Stimulated activated CD8-positive, alpha-beta memory T cell treated with anti-CD3 and anti-CD28 coated beads, Interleukin-4, amount 100 ng/mL, for 1 hour (primary cell): ENCODE measurements at places on chromosomes 4 and X.

DNA sequence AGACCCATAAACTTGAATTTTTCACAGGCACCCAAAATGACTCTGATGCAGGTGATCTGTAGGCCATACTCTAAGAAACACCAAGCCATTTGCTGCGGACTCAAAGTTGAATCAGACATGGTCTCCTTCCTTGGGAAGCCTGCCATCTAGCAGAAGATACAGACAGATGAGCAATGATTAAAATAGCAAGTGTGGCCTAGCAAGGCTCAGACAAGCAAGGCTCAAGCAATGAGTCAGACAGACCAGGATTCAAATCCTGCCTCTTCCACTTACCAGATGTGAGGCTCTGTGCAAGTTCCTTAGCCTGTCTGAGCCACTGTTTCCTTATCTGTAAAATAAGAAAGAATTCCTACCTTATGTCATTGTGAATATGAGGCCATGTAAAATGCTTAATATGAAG, 2.3 kb downstream of the CCDC149 start:
- no peak for DNase-seq

GRCh38 chr4:87589531-87589930, 18.8 kb upstream of the DSPP start:
- DNase-seq, result no peak

DNA sequence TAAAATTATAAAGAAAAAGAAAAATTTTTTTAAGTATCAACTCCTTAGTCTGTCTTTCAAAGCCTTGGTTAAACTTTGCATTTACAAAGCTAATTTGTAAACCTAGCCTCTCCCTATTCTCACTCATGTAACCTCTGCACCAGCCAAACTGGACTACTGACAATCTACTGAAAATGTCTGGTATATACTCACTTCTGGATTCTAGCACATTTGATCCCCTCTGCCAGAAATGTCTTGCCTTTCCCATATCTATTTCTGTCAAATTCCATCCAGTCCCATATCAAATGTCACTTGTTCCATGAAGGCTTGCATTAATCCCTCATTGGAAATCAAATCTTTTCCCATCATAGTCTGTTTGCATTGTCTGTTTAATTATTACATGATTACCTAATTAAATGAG, 105.8 kb upstream of the KLHL13 start:
- DNase-seq, result no peak

DNA sequence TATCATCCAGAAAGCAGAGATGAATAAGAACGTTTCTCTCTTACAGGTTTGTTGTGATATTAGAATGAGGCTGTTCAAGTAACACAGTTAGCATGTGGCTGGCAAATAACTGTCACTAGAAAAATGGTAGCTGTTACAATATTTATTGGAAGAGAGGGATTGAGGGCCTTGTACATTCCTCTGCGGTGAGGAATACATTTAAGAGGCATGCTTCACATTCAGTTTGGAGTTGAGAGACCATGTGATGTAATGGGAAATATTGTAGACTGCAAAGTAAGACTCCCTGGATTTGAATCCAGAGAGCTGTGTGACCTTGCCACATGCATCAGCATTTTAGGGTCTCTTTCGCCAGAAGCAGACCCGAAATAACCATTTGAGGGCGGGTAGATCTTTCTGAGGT, 104.8 kb upstream of the KIT start:
- DNase-seq, result no peak

DNA sequence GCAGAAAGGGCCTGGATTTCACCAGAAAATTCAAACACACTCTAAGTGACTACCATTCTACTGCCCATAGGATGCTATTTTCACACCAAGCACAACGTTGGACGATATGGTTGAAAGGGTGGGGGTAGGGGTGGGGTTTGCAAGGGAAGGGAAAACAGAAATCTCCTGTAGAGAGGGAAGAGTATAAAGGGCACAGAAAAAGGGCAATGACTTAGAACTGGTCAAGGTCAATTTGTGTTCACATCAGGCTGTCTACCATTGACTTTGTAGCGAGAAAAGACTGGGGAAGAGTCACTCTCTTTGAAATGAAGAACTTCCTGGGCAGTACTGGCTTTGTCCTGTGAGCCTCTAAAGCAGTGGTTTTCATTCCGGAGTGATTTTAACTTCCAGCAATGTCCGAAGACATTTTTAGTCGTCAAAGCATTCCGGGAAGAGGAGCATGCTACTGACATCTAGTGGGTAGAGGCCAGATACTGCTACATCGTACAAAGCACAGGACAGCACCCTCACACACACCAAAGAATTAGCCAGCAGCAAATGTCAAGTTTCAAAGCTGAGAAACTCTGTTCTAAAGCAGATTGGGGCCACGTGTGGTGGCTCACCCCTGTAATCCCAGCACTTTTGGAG, 48.4 kb upstream of the SLC7A3 start:
- no peak for DNase-seq

- no peak for DNase-seq
These were observed 107.3 kb downstream of the EFNB1 start for GRCh38 chrX:68936126-68936525.

DNA sequence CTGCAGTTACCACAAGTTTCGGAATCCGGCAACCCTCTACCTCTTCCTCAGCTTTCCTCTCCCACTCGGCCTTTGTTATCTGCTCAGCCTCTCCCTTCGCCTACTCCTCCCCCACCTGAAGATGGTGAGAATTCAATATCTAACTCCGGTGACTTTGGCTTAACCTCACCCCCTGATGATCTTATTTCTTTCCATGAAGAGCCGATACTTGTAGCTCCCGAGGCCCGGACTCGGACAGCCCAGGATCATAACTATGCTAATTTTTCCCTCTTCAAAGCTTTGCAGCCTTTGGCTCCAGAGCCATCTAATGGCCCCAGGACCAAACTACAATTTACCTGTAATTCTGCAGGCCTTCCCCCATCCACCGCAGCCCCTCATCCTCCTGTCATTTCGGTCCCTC, 32.0 kb upstream of the MGST2 start:
- no peak for DNase-seq

DNA sequence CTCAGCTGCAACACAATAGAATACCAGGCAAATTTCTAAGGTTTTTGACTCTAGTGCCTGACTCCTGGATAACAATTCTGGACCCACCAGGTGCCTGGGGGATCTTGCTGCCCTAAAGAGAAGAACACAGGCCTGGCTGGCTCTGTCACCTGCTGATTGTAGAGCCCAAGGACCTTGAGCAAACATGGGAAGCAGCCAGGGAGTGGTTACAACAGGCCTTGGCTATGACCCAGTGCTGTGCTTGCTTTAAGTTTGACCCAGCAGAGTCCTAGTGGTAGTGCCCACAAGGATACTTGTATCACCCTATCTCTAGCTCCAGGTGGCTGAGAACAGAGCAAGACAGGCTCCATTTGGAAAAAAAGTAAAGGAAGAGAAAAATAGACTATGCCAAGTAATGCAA, 176.8 kb upstream of the DCAF12L2 start:
- DNase-seq, result no peak

DNA sequence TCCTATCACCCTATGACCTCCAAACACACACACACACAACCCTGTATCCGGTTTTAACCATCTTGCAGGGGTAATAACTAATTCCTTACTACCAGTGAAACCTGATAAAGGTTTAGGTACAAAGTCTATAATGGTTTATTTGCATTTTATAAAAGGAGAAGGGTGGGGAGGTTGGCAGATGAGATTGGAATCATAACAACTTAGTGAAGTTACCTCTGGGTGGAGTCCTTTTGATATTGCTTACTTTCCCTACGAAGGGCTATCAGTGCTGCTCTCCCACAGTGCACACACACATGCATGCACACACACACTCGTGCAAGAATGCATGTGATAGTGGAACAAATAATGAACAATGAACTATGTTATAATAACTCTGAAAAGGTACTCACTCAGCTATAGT, 56.1 kb downstream of the CCSER1 start:
- no peak for DNase-seq

DNA sequence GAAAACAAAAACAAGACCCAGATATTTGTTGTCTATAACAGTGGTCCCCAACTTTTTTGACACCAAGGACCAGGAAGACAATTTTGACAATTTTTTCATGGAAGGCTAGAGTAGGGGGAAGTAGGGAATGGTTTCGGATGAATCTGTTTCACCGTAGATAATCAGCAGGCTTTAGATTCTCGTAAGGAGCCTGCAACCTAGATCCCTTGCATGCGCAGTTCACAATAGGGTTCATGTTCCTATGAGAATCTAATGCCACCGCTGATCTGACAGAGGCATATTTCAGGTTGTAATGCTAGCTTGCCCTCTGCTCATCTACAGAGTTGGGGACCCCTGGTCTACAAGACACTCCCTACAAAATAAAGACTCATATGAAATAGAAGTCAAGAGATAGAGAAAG, 229.8 kb downstream of the NDST4 start:
- no peak for DNase-seq

DNA sequence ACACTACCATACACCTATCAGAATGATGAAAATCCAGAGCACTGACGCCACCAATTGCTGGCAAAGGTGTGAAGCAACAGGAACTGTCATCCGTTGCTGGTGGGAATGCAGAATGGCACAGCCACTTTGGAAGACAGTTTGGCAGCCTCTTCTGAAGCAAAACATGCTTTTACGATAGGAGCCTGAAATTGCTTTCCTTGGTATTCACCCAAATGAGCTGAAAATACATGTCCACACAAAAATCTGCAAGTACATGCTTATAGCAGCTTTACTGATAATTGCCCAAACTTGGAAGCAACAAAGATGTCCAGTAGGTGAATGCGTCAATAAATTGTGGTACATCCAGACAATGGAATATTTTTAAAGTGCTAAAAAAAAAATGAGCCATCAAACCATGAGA, 322.8 kb upstream of the FAT1 start:
- DNase-seq, result no peak

DNA sequence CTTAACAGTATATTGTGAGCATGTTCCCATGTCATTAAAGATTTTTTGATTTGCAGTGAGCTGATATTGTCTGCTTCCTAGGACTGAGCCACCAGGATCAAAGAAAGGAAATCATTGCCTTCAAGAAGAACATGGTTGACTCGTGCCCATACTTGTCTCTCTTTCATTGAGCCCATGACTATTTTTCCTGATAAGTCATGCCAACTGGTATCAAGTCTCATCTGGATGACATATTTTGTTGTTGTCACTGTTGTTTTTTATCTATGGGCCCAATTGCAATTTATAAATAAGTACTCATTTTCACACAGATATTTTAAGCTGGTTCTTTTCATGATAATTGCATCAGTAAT, 10.2 kb upstream of the RHOH start:
- no peak for DNase-seq

DNA sequence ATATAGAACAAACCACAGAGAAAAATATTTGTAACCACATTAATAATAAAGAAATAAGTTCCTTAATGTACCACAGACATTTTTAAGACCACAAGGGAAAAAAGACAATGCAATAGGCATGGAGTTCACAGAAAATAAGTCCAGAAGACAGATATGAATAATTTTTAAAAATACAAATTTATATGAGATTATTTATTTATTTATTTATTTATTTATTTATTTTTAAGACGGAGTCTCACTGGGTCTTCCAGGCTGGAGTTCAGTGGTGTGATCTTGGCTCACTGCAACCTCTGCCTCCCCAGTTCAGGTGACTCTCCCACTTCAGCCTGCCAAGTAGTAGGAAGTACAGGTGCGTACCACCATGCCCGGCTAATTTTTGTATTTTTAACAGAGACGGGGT, 53.7 kb downstream of the THAP9 start:
- no peak for DNase-seq

DNA sequence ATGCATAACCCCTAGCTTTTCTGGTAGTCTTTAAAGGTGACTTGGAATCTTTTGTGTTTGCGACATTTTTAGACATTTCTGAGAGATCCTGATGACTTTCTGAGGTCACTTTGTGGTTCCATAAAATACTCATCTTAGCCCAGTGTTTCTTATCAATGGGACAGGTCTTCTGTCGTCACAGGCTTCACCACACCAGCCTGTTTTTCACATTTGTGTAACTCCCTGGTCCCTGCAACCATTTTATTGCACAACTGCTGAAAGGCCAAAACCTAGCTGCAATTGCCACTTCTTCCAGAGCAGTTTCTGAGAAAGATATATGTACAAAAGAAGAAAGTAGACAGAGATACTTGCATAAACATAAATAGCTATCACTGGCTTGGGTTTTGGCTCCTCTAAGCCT, 120.9 kb downstream of the IL15 start:
- DNase-seq, result no peak
